ENCODE measurements at places on chromosomes 12 and 14.

DNA sequence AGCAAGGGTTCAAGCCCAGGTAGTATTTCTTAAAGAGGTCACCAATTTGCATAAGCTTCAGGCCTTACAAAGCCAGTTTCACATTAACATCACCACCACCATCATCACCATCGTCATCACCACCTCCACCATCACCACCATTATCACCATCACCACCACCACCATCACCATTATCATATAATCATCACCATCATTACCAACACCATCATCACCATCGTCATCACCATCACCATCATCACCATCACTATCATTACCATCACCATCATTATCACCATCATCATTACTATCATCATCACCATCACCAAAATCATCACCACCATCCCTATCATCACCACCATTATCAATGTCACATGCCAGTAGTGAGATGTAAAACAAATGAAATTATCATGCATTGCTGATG lies 50.4 kb upstream of the RIMBP2 start:
- DNase-seq = no peak

DNA sequence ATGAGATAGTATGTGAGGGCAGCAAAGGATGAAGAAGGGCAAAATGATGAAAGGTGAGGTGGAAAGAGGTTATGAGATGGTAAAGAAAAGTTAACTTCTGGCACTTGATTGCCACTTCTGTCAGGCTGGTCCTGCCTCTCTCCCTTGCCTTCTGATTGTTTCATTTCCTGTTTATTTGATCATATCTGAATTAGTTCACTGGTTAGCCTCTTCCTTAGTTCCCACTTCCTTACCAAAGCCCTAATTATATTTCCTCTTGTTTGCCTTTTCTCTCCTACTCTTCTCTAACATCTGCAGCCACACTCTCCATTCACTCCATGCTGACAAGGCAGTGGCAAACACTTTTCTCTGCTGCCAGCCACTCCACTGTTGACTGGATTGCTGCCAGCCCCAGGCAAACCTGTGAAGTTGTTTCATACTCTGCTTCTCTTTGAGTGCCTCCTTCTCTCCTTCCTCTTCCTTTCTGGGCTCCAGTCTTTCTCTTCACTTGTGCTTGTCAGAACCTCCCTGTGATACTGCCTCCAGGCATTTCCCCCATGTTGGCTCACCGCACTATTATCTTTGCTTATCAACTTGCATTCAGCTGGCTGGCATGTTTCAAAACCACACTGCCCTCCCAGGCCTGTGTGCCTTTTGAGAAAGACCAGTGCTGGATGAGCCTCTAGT lies 8.1 kb downstream of the PNP start:
- DNase-seq = peak; percentile 50

- no peak for DNase-seq
Observed at GRCh38 chr14:60654334-60654821, 5.1 kb upstream of the SIX1 start.

DNA sequence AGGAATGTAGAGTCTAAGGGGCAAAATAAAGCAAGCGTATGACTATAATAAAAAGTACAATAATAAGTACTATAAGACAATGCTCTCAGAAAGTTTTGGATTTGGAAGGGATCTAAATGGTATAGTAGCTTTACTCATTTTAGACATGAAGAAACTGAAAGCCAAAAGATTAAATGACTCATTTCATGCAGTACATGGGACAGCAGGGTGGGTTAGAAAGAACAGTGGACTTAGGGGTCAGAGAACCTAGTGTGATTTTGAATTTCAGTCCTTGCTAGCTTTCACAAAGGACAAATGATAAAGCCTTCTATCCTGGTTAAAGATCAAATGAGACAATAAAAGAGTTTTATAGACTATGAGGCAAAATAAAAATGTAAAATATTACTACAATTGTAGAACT lies 6.8 kb upstream of the LEMD3 start:
- DNase-seq = no peak

- DNase-seq = no peak
Observed at GRCh38 chr14:56963381-56963780, 153.1 kb upstream of the OTX2 start.
